ENCODE measurements at places on chromosomes 16 and 17.

DNA sequence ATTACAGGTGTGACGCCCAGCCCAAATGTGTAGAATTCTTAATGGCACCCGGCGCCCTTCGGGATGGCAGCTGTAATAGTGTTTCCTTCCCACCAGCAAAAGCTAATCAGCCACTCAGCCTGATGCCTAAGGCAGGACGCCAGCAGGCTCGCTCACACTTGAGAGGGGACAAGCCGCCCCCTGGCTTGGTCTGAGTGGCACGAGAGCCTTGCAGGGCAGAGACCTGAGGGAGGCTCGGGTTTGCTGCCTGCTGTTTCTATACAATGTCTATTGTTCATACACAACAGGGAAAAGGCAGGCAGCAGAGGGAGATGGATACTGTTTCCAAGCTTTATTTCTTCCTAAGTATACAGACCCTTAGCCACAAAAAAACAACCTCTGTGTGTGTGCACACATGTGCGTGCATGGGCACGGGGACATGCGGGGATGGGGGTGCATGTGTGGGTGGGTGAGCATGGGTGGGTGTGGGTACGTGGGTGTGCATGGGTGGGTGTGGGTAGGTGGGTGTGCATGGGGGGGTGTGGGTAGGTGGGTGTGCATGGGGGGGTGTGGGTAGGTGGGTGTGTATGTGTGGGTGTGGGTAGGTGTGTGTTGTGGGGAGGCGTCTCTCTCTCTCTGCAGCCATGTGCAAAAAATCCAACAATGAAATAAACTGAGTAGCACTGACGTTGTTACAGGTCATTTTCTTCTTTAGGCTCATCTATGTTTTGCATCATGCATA lies 10.0 kb downstream of the SLC38A8 start:
- DNase-seq, result no peak

DNA sequence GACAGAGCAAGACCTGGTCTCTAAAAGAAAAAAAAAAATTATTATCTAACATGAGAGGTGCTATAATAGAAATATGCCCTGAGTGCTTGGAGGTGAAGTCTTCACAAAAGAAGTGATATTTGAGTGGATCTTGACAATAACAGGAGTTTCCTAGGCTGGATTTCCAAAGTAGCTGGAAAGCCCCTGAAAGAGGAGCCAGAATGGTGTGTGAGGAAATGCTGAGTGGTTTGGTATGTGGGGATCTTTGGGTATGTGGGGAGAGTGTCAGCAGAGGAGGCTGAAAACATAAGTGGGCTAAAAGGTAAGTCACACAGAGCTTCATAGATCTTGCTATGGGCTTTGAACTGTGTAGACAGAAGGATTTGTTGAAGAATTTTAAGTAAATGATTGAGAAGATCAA lies 100.1 kb downstream of the YPEL2 start:
- no peak for DNase-seq

DNA sequence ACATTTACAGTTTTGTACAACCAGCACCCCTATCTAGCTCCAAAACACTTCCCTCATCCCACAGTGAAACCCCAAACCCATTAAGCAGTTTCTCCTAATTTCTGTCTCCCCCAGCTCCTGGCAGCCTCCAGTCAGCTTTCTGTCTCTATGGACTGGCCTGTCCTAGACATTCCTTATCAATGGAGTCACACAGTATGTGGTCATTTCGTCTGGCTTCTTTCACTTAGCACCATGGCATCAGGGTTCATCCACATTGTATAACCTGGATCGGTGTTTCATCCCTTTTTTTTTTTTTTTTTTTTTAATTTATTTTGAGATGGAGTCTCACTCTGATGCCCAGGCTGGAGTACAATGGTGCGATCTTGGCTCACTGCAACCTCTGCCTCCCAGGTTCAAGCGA lies 68.5 kb downstream of the ZDHHC7 start:
- DNase-seq, result no peak

DNA sequence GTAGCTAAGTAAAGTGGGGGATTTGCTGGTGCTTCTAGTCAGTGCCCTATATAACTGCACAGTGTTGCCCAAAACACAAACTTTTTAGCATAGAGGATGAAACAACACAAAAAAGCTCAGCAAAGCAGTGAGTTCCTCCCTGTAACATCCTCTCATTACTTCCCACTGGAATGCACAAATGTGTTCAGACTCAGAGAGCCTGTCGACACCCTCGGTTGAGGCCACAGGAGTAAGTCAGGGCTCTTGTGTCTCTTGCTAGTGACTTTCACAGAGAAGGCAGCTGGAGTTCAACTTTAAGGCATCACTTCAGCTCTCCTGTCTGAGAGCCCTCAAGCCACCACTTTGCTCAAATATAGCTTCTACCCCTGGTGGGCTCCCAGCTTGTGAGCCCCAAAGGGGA lies 107.2 kb upstream of the NETO2 start:
- DNase-seq, result no peak

DNA sequence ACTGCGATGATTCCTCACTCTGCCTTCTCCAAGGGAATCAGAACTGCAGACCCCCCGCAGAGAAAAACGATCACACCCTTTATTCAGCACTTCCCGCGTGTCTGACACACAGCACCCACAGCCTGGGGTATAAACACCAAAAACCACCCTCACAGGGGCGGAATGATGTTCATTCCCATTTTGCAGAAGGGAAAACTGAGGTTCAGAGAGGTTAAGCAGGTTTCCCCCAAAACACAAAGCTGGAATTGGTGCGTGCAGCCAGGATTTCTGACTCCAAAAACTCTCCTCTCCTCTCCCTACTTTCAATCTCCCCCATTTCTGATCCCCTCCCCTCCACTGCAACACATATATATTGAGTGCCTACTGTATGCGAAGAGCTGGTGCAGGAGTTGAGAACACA lies 55.8 kb downstream of the XYLT1 start:
- no peak for DNase-seq

DNA sequence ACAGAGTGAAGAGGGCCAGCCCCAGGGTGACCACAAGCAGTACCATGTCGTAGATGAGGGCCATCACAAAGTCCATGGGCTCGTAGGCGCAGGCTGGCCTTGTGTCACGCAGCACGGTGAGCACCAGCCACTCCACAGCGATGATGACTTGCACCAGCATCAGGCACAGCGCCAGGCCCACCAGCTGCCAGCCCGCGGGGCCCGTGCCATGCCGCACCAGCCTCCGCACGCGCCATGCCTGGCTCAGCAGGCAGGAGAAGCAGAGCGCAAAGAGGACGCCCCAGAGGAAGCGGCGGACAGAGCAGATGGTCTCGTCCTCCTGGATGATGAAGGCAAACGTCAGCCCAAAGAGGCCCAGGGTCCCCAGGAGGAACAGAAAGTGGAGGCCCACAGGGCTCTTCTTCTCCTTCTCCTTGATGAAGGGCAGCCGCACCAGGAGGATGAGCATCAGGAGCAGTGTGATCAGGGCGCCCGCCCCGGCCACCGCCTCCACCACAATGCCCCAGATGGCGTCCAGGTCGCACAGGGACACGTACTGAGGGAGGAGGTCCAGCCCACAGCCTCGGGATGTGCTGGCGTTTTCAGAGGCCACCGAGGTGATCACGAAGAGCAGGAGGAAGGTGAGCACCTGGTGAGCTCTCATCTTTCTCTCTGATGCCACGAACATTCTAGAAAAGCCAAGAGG lies 12.3 kb downstream of the GPRC5B start:
- DNase-seq, result no peak

- DNase-seq, result no peak
Observed at GRCh38 chr16:84663433-84664101, 15.3 kb downstream of the KLHL36 start.

DNA sequence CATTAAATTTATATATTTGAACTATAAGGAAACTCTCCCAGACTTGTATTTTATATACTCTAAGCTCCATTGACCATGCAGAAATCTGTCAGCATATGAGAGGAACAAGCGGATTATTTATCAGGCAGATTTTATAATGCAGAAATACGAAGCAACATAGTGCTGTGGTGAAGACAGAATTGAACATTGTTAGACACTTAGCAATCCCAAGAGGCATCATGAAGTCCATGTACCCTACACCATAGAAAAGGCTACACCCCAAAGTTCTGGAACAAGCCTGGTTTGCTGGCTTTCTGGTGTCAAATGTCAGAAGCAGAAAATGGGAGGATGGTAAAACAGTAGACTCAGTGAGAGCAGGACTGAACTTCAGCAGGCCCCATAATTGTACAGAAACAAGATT lies 241.1 kb downstream of the PRKCA start:
- DNase-seq, result no peak

DNA sequence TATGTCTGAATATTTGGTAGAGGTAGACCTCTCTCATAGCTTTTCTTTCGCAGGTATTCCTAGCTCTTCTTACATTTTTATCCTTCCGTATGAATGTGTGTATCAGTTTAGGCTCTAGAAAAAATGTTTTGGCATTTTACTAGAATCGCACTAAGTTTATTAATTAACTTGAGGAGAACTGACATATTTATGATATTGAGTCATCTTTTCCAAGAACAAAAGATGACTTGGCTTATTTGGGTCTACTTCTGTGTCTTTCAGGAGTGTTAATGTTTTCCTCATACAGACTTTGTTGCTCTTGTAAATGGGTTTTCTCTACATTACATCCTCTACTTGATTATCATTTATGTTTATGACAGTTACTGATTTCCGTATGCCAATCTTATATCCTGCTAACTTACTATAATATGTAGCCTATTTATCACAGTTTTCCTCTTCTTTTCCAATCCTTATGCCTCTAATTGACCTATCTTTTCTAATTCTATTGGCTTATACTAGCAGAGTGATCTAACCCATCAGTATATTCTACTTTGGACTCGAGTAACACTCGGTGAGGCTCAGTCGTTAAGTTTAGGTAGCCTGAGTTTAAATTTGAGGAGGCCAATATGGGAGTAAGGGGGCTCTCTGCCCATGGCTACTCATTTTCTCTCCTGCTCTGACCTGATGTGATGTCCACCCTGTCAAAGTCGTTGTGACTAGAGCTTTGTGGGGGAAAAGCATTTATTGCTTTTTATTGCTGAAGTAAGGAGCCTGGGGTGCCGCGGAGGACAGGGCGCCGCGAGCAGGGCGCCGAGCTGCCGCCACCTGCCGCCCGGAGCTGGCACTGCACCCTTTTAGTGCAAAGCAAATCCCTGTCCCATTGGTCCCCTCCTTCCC lies 20.0 kb downstream of the ST6GALNAC1 start:
- peak; percentile 88 for DNase-seq

GRCh38 chr17:45195424-45195823 lies 26.3 kb upstream of the FMNL1 start:
- no peak for DNase-seq

GRCh38 chr16:49600536-49600935 lies 226.9 kb downstream of the C16orf78 start:
- peak; percentile 34 for DNase-seq

GRCh38 chr17:40168262-40168832 lies 8.9 kb upstream of the RAPGEFL1 start:
- DNase-seq, result no peak

DNA sequence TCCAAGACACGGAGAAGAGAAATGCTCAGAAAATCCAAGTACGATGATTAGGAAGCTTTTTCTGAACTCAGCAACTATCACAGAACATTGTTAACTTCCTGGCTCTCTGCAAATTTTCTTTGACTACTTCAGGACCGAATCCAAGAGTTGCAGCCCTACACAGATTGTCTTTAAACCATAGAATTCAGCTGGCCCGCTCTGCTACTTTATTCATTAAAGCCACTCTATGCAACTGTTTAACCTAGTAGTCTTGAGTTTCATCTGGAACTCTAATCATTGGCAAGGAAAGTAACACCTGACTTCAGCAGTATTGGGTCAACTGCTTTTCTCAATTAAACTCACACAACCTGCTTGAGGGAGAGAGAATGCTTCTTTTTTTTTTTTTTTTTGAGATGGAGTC lies 210.1 kb downstream of the SLC39A11 start:
- no peak for DNase-seq

- DNase-seq, result no peak
Observed at GRCh38 chr16:73915140-73915539, 381.5 kb upstream of the PSMD7 start.

GRCh38 chr16:84358601-84359295 lies 9.6 kb upstream of the ATP2C2 start:
- no peak for DNase-seq

DNA sequence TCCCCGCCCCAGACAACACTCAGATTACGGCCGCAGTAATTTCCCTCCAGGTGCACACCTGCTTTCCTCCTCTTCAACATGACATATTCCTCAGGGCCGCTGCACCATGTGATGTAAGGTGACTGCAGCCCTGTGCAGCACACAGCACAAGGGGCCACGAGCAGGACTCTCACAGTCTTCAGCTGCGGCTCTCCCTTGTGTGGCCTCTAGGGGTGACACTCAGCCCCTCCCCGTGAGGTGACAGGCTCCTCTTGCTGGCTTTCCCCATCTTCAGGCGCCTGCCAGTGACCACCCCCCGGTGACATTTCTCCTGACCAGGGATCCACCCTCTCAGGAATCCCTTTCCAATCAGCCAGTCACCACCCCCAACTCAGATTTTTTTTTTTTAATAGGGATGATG lies 31.3 kb upstream of the ABCC3 start:
- DNase-seq, result no peak

DNA sequence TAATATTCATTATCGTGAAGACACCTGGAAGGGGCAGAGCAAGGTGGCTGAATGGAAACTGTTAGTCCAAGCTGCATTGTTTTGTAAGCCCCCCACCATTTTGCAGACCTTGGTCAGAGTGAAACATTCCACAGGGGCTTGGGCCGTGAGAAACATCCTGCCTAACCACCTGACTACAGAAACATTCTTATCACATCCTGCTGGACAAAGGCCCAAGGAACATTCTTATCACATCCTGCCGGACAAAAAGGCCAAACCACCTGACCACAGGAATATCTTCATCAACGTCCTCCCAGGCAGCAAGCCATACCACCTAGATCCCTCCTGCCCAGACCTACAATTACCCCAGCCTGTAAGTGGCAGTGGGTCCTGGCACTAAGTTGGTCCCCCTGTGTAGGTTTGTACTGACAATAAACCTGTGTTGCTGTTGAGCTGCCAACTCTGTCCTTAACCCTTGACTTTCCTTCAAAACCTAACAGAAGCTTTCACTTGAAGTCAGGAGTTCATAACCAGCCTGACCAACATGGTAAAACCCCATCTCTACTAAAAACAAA lies 19.6 kb downstream of the ATF7IP2 start:
- DNase-seq, result no peak

GRCh38 chr17:13476720-13477119 lies 125.0 kb downstream of the HS3ST3A1 start:
- no peak for DNase-seq

DNA sequence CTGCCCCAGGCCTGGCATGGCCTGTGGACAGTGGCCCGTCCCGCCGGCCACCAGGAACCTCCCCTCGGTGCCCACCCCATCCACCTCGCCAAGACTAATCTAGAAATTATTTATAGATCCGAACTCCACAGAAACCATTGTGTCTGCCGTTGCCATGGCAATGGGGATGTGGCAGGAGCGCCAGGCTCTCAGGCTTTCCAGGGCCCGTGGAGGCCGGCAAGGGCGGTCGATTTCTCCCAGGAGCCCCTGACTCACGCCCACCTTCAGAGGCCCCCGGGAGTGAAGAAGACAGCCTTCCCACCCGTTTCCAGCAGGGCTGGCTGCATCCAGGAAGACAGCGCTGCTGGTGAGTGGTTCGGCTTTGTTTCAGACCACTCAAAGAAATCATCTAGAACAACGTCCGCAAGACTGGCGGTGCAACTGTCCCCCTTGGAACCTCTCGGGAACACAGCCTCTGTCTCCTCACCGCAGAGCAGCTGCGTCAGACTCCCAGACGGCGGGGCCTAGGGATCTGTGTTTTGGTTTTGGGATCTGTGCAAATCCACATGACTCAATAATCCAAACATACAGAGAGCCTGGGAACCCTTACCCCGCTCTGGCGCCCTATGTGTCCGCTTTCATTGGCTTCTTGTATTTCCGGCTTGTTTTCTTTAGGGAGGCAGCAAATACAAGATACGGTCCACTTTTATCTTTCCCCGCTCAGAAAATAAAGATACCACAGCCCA lies 48.5 kb upstream of the ZCCHC14 start:
- DNase-seq, result no peak

Data from right forelimb (tissue), 1 donor.